SW 1271 (cell line): ENCODE measurements at places on chromosomes 7 and 10.

- no peak for DNase-seq
Measured at GRCh38 chr7:152106990-152107389, 81.5 kb downstream of the GALNT11 start.

DNA sequence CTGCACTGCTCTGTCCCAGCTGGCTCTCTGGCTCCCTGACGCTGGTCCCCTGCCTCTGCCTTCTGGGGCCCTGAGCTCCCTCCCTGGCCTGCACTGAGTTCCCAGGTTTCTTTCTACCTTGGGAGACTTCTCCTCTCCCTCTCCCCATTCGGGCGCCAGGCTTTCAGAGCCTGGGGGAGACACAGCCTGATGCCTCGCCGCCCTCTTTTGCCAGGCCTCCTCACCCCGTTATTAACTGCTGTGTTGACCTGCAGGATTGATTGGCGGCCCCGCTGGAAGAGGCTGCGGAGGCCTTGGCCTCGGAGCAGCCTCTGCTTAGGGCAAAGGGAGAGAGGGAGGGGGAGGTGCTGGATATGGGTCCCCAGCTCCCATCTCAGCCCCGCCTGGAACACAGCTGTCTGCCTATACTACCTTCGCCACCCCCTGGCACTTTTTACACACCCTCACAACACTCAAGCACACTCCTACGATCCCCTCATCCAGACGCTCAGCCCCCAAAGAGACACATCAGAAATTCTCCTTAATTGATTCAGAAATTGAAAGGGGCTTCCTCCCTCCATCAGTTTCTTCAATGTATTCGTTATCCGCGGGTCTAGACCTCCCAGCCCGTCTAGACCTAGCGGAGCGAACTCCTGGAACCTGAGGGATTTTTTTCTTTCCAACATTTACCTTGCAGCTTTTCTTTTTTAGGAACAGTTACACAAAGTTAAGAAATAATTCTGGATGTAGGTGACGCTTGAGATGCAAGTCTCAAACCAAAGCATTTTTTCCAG lies 7.1 kb upstream of the PAX2 start:
- DNase-seq = no peak

- no peak for DNase-seq
Measured at GRCh38 chr10:35641676-35642034, 441 bp downstream of the FZD8 start.

- DNase-seq = no peak
Measured at GRCh38 chr10:31090894-31091607, 59.4 kb upstream of the ZNF438 start.

- no peak for DNase-seq
Measured at GRCh38 chr10:72736176-72736827, 44.4 kb downstream of the MCU start.

- peak; percentile 23 for DNase-seq
Measured at GRCh38 chr10:73159038-73159648, 8.7 kb downstream of the ECD start.

DNA sequence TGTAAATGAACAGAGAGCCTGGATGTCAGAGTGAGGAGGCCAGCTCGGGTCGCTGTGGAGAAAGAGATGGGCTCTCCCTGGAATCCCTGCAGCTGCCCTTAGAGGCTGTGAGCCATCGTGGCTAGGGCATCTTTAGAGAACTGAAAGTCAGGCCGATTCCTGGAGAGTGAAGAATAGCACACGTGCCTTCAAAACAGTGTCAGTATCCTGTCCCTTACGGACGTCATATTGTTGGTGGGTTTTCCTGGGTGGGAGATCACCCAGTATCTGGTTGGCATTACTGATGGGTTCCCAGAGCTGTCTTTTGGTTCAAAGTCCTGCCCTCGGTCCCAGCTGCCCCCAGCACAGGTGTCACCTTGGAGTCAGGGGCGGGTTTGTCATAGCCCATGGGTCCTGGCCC lies 25.3 kb downstream of the IKZF1 start:
- DNase-seq = no peak

GRCh38 chr10:104424719-104425118 lies 71.1 kb downstream of the CFAP58 start:
- DNase-seq = no peak

GRCh38 chr10:73910764-73911552 lies at the start of gene PLAU:
TSS of gene PLAU (plus strand) at chr10:73911132. CDS start at chr10:73911556, 424 bp downstream.
- no peak for DNase-seq

GRCh38 chr10:119263951-119264617 lies 56.7 kb downstream of the GRK5 start:
- DNase-seq = no peak

DNA sequence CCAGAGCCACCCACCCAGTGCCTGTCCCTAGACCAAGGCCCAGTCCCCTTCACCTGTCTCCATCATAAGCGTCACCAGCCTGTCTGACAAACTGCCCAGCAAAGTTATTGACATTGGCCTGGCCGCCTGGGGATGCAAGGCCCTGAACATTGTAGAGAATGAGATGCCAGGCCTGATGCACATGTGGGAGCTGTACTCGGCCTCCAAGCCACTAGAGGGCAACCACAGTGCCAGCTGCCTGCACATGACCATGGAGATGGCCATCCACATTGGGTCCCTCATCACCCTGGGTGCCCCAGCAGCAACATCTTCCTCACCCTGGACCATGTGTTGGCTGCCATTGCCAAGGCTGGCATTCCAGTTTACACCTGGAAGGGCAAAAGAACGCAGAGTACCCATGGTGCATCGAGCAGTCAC lies 63.7 kb upstream of the ANTXRL start:
- DNase-seq = no peak

- no peak for DNase-seq
Measured at GRCh38 chr10:124359336-124359832, 59.3 kb downstream of the OAT start.

DNA sequence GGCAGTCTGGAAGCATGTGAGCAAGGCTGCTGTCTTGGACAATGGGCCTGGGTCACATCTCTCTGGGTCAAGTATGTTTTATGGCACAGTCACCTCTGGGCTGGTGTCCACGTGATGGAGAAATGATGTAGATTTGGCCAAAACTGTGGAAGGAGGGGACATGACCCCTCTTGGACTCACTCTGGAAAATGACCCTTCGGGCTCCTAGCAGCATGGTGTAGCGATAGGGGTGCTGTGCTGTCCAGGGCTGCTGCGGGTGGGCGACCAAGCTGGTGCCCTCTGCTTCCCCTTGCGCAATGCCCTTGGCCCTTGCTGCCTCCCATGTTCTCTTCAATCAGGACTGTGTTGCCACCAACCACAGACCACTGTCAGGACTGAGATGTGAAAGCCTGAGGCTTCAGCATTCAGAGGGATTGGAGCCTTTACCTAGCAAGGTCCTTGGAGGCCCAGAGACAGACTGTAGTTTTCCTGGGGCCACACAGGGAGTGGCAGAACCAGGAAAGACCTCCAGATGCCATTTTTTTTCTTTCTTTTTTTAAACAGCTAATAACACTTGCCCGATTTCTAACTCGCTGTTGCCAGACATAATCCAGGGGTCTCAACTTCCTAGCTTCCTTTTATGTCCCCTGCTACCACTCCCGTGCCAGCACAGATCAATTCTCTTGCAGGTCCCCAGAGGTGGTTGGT lies 6.1 kb downstream of the CYP26A1 start:
- no peak for DNase-seq

GRCh38 chr7:17772581-17773288 lies 167.6 kb downstream of the SNX13 start:
- DNase-seq = no peak

DNA sequence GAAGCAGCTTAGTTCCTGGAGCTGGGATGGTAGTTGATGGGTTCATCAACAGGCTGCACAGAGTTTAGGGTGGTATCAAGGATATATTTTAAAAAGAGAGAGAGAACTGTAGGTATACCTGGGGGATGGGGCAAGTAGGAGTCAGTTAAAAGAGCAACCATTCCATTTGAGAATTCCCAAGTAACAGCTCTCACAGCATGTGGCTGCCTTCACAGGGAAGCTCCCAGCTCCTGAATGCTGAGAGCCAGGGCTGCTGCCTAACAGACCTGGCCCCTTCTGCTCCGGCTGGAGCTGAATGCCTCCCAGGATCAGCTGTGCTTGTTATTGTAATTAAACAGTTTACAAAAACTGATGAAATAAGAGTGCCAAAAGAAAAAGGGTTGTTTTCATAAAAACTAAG lies 58.8 kb upstream of the GPR26 start:
- DNase-seq = no peak

DNA sequence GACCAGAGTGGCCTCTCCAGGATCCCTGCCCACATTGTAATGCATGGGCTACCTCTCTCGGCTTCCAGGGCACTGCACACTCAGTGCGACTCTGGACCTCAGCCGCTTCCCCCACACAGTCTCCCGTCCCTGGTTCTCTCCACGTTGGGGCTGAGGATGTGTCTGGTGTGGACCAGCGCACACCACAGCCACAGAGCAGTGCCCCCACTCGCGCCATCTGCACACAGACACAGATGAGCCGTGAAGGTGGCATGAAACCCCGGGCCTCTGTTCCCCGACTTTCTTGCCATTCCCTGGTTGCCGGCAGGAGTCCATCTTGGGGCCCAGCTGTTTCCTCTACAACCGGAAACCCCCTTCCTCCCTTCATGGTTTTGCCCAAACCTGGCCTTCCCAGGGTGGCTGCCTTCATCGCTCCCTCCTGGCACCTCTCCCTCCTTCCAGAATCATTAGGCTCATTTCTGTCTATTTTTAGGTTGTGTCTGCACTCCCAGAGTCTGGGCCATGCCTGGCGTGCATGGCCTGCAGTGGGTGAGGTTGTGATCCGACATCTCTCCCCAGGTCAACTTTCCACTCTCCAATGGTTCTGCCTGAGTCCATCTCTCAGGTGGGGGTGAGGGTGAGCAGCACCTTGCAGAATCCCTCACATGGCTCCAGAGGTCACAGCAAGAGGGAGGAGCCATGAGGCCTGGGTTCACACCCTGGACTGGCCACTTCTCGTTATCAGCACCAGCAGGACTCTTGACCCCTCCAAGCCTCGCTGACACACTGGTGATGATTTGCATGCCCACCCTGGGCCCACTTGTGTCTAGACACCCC lies 10.1 kb downstream of the RASGEF1A start:
- no peak for DNase-seq

DNA sequence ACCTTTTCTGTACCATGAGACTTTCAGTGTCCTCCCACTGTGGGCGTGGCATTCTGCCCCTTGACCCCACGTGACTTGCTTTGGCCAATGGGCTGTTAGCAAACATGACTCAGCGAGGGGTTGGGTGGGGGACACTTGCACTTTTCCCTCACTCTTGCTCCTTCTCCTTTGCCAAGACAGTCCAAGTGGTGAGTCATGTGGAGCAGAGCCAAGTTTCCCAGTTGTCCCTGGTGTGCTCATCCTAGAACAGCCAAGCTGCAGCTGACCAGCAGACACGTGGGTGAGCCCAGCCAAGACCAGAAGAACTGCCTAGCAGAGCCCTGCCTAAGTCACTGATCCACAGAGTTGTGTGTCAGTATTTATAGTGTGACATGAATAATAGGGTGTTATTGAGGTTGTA lies 82.8 kb upstream of the CPXM2 start:
- peak; percentile 70 for DNase-seq

DNA sequence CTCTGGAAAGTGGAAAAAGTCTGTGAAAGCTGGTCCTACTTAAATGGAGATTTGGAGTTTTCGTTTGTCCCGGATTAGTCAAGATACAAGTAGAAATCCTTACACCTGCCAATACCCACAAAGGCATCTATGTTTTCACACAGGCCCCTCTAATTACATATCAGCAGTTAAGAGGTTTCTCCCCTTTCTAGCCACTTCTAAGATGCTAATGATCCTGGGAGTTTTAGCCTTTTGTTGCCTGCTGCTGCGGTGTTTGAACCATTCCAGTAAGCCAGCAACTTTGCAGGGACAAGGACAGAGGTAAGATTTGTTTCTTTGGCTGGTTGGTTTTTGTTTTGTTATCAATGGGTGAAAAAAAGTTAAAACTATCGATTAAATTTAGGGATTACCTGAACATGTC lies 5.8 kb upstream of the C1QL3 start:
- no peak for DNase-seq

DNA sequence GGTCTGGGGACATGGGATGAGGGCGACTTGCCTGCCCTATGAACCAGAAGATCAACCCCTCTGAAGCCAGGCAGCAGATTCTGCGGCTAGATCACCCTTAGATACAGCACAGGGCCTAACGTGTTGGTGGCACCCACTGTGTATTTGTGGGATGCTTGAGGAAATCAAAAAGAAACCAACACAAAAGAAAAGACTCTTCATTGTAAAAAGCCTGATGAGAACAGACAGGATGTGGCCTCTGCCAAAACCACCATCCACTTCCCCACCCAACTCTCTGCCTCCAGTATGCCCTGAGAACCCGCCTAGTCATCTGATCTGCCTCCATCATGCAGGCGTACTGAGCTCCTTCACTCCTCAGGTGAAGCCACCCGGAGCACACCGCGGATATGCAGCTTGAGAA lies 97.2 kb upstream of the INSYN2A start:
- DNase-seq = no peak

- DNase-seq = peak; percentile 2
Measured at GRCh38 chr10:16116404-16117304, 256.3 kb upstream of the MINDY3 start.

GRCh38 chr7:99639267-99639666 lies 22.5 kb downstream of the ZSCAN25 start:
- no peak for DNase-seq

GRCh38 chr10:58813573-58813972 lies 300.9 kb downstream of the BICC1 start:
- DNase-seq = no peak

- no peak for DNase-seq
Measured at GRCh38 chr7:76241141-76241540, 39.4 kb downstream of the SRRM3 start.

DNA sequence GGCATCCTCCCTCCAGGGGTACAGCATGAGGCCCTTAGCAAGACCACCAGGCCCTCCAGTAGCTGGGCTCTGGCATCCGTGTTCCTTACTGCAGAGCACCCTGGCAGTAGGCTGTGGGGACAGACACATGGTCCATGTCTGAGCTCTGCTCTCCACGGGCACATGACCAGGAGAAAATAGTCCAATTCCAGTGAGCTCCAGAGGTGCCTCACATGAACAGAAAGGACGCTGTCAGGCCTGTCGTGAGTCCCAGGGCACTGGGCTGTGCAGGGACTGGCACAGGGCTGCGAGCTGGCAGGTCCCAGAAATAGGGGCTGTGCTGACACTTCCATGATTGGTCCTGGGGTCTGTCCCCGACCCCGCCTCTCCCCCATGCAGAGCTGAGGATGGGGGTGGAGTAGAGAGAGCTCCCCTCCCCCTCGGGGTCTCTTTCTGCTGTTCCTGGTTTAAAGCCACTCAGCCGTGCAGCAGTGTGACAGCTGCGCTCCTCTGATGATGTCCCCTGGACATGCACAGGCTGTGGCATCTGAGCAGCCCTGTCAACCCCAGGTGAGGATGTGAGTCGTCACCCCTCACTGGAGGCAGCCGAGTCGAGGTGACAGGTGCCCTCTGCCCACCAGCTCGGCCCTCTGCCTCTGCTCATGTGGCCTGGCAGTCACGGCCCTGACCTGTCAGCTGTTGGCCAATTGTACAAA lies 25.2 kb upstream of the ZNF488 start:
- no peak for DNase-seq
